A549 (cell line): ENCODE measurements at places on chromosomes 12 and 14. TPM values are rescaled to one million over a fixed set of nuclear protein-coding genes. Genes with fewer than 3 reads are reported as not detected.

Gene MTERF2
- 11.7 to 14.5 TPM (median 12.2 TPM) in 3 replicates for polyA plus RNA-seq

- no peak for DNase-seq
These were observed 95.4 kb downstream of the MYF5 start for GRCh38 chr12:80811957-80812708.

DNA sequence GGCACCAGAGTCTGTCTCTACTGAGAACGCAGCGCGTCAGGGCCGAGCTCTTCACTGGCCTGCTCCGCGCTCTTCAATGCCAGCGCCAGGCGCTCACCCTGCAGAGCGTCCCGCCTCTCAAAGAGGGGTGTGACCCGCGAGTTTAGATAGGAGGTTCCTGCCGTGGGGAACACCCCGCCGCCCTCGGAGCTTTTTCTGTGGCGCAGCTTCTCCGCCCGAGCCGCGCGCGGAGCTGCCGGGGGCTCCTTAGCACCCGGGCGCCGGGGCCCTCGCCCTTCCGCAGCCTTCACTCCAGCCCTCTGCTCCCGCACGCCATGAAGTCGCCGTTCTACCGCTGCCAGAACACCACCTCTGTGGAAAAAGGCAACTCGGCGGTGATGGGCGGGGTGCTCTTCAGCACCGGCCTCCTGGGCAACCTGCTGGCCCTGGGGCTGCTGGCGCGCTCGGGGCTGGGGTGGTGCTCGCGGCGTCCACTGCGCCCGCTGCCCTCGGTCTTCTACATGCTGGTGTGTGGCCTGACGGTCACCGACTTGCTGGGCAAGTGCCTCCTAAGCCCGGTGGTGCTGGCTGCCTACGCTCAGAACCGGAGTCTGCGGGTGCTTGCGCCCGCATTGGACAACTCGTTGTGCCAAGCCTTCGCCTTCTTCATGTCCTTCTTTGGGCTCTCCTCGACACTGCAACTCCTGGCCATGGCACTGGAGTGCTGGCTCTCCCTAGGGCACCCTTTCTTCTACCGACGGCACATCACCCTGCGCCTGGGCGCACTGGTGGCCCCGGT, at the start of gene PTGDR:
Gene PTGDR (plus strand): TSS at position 198 of the 778 bp plus-strand sequence. CDS start 117 bp downstream, at position 315.
- DNase-seq: no peak

Gene TAS2R8
- not detected in 3 replicates for polyA plus RNA-seq

DNA sequence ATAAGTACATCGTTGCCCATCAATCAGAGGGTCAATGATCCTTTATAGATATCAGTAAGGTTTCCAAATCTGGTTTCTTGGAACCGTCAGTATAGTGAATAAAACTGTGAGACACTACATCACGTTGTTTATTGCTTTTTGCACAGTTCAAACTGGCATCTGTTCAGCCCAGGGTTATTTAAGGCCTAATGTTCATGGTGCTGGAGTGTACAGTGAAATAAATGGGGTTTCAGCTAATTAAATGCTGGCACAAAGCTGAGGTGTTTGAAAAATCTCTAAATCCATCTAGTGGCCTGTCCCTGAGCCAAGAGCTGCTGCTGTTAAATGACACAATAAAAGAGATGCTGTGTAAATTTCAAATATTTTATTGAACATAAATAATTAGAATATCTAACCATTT, 69.9 kb downstream of the RPS29 start:
- no peak for DNase-seq

- DNase-seq: no peak
These were observed 39.2 kb downstream of the NPAS3 start for GRCh38 chr14:32977913-32978312.

GRCh38 chr12:46439793-46440511, 67.4 kb upstream of the SLC38A2 start:
- DNase-seq: peak; percentile 21

- no peak for DNase-seq
These were observed 6.7 kb downstream of the FNTB start for GRCh38 chr14:64993266-64993930.

GRCh38 chr14:33669111-33669510, 281.8 kb downstream of the EGLN3 start:
- DNase-seq: no peak

Gene CPM
- polyA plus RNA-seq: 3.7 to 6.2 TPM (median 4.8 TPM) in 3 replicates

Gene IGF1
- polyA plus RNA-seq: 0.01 TPM in 1 of 3 replicates, not detected in the others

GRCh38 chr14:35155962-35156361, 33.6 kb downstream of the PRORP start:
- DNase-seq: no peak

DNA sequence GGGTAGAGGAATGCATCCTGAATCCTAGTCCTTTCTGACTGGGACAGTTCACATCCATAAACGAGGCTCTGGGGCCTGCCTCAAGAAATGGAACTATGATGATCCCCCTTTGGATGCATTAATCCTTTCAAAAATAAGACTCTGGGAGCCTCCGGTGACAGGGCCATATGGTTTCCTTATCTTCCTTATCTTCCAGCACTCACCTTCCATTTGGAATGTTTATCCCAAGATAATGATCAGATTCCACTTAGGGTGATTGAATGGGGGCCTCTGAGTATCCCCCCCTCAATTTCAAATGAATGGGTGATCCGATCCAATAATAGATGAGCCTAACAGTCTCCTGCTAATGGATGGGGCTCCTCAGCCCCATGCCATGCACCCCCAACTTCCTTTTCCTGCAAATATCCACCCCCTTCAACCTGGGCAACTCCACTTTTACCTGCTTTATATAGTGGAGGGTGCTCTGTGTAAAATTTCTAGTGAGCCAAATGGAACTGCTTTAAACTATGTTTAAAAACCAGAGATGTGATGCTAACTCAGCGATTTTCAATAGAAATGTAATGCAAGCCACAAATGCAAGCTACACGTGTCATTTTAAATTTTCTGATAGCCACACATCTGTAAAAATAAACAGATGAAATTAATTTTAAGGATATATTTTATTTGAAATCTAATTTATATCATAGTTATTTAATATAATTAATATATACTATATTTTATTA, 157.8 kb downstream of the ZFP36L1 start:
- DNase-seq: no peak

Gene ASIC1
- 6.2 to 8.5 TPM (median 6.7 TPM) in 3 replicates for polyA plus RNA-seq

GRCh38 chr14:99454246-99454645, 26.4 kb downstream of the SETD3 start:
- DNase-seq: no peak

- DNase-seq: peak; percentile 67
These were observed 14.6 kb upstream of the NR4A1 start for GRCh38 chr12:52036587-52037171.

Gene PCK2
- polyA plus RNA-seq: 16.9 to 20.7 TPM (median 18.8 TPM) in 3 replicates

GRCh38 chr12:54579258-54579657, 9.2 kb downstream of the PPP1R1A start:
- DNase-seq: no peak

DNA sequence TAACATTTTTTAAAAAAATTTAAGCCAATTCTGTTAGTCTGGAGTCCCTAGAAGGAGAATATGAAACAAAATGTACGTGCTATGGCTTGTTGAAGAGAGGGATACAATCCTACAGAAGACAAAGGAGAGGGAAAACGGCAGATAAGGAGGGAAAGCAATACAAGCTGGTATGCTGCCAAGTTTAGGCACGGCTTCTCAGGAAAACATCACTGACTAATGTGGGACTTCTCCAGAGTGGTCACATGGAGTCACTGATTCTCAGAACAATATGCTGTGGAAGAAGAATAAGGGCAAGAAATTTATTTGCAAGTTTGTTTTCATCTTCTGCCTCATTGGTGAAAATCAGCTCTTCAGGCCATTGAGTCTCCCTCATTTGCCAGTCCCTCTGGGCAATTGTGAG, 22.9 kb upstream of the NR1H4 start:
- DNase-seq: no peak

Gene TUNAR
- not detected in 3 replicates for polyA plus RNA-seq

- no peak for DNase-seq
These were observed 501.2 kb downstream of the GALC start for GRCh38 chr14:87491816-87492215.
